ENCODE measurements at places on chromosomes 12 and 14.

GRCh38 chr12:6113691-6114475 lies 10.6 kb downstream of the VWF start:
- DNase-seq, result no peak

GRCh38 chr12:132074216-132074615 lies 69.9 kb downstream of the DDX51 start:
- no peak for DNase-seq

DNA sequence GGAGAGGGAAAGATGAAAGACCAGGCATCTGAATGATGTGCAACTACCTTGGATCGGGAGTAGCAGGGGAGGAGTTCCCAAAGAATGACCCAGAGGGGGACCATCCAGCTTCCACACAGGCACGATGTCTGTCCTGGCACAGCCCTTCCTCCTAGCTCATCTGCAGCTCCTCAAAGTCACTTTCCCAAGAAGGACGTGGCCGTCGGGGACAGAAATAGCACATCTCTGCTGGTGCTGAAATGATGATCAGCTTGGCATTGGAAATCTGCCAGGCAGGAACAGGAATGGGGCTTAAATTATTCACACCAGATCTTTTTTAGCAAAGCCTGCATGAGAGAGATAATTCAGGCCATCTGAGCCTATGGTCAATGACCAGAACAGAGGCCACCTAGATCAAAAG lies 41.7 kb downstream of the TSPAN11 start:
- no peak for DNase-seq

DNA sequence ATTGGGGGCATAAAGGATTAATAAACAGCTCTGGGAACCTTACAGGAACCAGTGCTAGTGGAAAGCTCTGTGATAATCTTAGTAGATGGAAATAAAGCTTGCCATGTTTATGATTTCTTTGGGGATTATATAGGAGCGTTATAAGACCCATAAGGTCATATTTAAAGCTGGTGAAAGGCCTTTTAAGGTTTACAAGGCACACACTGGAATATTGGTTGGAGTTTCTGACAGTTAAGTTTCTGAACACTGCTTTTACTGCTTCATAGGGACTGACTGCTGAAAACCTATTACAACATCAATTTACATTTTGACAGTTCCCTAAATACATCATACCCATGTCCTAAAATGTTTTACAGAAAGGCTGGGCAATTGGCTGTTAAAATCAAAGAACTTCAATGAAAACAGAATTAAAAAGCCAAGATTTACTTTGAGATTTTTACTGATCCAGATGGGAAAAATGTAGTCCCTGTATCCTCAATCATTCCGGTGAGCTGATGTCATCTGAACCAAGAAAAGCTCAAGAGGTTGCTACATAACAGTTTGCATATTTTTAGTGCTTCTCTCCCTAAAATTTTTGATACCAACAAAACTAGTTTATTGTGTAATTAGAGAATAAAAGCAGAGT lies 153.7 kb upstream of the IGF1 start:
- no peak for DNase-seq
